ENCODE measurements at places on chromosomes 16 and 17.
A peak's percentile ranks its signal among the peaks of the same experiment; 100 is the strongest.

GRCh38 chr17:35747540-35748017, 5.5 kb downstream of the GAS2L2 start:
- DNase-seq, result peak; percentile 84

DNA sequence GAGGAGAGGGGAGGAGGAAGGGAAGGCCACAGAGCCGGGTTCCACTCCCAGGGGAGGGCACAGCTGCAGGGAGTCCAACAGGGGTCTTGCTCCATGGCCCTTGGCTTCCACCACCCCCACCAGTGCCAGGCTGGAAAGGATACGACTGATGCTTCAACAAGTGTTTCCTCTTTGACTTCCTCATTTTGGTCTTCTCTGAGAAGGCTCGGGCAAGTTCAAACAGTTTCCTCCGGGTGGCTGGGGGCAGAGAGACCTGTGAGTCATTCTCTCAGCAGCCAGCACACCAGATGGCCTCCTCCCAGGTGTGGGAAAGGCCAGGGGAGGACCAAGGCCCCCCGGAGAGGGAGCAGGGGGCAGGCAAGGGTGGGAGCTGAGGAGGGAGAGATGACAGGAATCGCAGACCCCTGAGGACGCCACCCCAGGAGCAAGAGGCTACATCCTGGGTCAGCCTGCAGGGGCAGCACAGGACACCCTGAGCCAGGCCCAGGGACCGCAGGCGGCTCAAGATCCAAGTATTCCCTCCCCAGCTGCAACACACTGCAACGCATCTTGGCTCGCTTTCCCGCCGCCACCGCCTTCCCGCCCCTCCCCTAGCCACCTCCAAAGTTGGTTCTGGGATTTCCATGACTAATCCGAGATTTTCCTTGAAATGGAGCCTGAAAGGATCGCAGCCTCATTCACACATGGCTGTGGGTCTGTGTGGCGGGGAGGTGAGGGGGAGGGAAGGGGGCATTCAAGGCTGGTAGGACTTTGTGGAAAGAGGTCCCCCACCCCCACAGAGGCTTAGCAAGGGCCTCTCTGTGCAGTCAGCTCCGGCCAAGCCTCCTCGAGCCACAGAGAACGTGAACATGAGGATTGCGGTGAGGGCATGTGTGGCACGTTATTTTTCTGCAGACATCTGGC, 18.4 kb upstream of the MRPS23 start:
- peak; percentile 88 for DNase-seq

DNA sequence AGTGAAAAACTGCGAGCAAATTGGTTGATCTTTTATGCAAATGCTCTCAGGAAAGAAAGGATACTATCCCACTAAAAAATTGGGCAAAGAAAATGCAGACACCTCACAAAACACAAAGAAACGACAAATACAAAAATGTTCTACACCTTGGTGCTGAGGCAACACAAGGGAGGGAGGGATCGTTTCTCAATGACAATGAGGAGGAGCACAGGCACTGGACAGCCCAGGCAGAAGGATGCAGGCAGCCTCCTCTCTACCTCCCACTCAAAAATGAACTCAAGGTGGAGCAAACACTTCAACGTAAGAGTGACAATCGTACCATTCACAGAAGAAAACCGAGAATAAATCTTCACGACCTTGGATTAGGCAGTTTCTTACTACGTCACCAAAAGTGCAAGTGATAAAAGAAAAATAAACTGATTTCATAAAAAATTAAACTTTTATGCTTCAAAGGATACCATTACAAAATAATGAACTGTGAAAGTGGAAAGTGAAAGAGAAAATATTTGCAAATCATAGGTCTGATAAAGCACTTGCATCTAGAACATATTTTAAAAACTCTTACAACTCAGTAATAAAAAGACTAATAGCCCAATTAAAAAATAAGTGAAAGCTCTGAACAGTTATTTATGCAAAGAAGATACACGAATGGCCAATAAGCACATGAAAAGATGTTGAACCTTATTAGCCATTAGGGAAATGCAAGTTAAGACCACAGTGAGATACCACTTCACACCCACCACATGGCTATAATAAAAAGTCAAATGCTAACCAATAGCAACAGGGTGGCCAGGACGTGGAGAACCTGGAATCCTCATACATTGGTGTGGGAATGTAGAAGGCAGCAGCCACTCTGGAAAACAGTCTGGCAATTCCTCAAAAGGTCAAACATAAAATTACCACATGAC, 80.8 kb upstream of the TRAP1 start:
- no peak for DNase-seq

- no peak for DNase-seq
Observed at GRCh38 chr17:70378076-70378475, 208.7 kb downstream of the KCNJ2 start.

- no peak for DNase-seq
Observed at GRCh38 chr17:15267996-15268395, 2.9 kb upstream of the PMP22 start.

- no peak for DNase-seq
Observed at GRCh38 chr16:86824751-86825296, 246.5 kb downstream of the FOXL1 start.

DNA sequence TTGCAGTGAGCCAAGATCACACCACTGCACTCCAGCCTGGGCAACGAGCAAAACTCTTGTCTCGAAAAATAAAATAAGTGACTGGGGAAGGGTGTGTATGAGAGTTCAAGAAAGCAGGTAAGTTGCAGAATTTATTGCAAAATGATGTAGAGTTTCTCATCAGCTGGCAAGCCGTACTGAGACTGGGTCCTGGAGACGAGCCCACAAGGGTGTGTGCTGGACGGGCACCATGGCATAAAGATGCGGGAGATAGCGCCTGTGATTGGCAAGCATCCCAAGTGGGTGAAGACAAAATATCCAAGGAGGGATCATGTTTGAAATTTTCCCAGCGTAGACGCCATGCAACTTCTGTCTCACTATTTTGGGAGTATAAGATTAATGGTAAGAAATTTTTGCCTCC, 59.4 kb downstream of the WNT3 start:
- DNase-seq, result no peak

DNA sequence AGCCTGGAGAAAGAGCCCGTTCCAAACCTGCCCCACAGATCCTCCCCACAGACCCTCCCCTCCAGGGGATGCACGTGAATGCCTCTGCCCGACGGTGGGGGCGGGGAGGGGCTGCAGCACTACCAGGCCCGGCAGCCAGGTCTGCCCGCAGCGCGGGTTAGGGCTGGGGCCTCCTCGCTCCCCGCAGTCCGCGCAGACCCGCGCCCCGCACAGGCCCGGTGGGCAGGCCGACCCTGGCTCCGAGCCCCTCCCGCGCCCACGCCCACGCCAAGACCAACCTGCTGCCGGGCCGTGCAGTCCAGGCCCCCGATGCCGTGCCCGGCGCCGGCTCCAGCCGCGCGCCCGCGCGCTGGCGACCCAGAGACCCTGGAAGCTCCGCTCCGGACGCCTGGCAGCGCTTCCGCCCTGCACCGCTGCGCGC, at the start of gene RPUSD1:
Gene RPUSD1, minus strand, starts transcription at position 404 of the 421 bp plus-strand sequence. CDS start 644 bp downstream, outside the sequence.
- peak; percentile 62 for DNase-seq

DNA sequence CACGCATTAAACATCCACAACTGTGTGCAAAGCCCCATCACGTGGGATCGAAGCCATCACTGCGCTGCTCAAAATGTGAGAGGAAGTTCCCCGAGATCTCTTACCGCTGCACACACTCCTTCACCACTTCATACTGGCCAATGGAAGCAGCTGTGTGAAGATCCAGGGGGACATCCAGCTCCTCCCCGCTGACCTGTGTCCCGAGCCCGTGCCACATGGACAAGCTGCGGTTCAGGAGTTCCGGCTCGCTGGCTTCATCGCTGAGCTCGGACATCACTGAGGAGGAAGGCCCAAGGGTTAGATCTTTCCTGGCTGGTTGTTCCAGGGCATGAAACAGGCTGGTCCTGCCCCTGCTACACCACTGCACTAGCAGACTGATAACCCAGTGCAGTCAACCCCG, 4.2 kb downstream of the ANKS3 start:
- DNase-seq, result no peak
